ENCODE measurements at places on chromosomes 7 and 10.

DNA sequence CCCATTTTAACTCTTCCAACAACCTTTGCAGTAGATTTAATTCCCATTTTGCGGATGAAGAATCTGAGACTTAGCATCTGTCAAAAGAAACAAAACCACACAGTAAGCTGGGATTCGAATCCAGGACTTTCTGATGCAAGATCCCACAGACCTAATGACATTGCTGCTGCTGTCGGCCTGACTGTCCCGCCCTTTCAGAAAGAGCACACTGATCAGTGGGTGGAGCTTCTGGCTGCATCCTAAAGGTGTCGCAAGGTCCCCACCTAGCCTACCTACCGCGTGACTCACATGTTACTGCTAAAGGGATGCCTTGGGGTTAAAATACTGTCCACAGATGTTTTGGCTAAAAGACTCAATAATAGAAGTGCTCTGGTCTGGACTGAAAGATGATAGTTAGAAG lies 134.7 kb downstream of the EMX2 start:
- DNase-seq = no peak

- no peak for DNase-seq
Measured at GRCh38 chr7:71015252-71015900, 116.6 kb upstream of the GALNT17 start.

DNA sequence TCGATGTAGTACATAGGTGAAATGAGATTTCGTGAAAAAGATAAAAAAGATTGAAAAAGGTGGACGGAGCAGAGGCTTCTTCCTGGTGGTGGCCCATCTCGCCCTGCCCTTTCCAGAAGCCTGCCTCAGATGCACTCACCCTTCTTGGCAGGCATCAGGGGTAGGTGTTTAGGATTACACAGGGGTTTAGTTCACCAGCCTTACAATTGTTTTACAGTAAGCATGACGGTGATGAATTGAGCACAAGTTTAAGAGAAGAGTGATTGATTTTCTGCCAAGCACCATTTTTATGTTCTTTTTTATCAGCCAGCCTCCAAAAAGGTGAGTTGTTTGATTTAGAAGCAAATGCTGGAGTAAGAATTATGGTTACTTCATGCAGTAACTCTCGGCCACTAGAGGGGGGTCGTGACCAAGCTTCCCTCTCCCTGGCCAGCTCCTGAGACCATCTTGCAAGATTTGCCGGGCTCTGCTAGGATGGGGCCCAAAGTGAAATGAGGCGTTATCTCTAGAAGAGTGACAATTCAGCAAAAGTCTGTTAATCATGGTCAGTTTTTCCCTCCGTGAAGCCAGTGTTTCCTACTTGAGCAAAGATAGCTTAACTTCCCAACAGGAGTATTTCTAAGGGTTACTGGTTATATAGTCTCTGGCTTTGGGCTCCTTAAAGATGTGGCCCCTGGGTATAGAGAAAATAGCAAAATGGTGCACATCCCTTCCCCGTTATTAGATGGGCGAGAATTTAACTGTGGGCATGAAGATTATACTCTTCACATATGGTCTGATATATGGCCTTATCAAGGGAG lies 228.8 kb downstream of the BMPER start:
- DNase-seq = peak; percentile 56

GRCh38 chr7:81138870-81139269 lies 220.0 kb upstream of the SEMA3C start:
- DNase-seq = no peak

- DNase-seq = no peak
Measured at GRCh38 chr10:86165666-86166065, 200.9 kb downstream of the GRID1 start.

- peak; percentile 54 for DNase-seq
Measured at GRCh38 chr10:67607472-67607871, 88.5 kb downstream of the CTNNA3 start.

- no peak for DNase-seq
Measured at GRCh38 chr7:65827366-65827765, 45.5 kb upstream of the VKORC1L1 start.

- DNase-seq = no peak
Measured at GRCh38 chr7:138115047-138115446, 38.8 kb downstream of the AKR1D1 start.

DNA sequence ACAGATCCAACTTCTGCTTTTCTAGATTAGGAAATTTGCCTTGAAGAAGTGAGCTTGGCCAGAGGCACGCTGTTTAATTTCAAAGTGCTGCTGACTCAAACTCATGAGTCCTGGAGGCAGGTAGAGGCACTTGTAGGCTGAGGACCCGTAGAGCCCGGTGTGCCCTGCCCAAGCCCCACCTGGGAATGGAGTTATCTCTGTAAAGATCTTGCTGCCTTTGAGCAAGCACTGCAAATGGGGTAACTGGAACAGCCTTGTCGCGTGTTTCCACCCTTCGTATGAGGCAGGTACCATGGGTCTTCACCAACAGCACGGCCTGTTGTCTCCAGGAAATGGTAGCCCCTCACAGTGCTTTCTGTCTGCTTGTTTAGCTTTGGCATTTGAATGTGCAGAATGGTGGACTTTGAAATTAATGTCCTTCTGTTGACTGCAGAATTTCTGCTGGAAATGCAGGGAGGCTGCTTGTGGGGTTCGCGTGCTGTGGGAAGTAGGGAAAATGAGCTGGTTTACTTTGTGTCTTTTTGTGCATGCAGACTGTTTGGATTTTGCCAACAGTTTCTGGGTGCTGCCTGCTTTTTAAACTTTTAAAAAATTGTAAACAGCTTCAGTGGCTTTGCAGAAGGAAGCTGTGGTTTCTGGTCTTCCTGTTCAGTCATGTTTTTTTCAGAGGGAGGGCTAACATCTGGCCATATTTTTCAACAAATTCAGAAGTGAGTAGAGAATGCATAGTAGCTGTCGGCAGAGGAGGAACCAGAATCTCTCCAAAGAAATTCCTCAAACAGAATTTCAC lies 27.2 kb downstream of the CCM2 start:
- no peak for DNase-seq

DNA sequence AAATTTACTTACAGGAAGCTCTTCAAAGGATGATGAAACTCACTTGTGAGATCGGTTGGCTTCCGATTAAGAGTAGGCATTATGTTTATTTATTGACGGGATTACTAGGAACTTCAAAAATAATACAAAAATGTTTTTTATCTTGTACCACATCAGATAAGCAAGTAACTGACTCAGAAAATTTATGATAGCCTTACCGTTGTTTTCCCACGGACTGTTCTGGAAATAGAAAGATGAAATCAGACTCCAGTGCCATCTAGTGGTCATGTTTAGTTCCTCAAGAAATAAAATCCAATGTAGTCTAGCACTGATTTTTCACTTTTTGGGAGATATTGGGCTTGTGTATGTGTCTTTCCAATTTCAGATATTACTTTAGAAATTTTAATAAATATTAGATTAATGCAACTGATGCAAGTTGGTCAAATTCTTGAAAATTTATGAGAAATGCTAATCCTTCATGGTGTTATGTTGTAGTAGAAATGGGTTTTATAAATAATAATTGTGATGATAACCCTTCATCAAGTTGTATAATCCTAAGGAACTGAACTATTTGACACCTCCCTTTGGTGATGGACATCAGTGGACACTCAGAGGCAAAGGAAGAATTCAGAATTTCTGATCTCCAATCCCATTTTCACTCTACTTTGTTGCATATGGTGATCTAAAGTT lies 168.8 kb downstream of the TMEM26 start:
- DNase-seq = peak; percentile 54

- DNase-seq = peak; percentile 25
Measured at GRCh38 chr7:78607099-78607498, 808.5 kb downstream of the PHTF2 start.

DNA sequence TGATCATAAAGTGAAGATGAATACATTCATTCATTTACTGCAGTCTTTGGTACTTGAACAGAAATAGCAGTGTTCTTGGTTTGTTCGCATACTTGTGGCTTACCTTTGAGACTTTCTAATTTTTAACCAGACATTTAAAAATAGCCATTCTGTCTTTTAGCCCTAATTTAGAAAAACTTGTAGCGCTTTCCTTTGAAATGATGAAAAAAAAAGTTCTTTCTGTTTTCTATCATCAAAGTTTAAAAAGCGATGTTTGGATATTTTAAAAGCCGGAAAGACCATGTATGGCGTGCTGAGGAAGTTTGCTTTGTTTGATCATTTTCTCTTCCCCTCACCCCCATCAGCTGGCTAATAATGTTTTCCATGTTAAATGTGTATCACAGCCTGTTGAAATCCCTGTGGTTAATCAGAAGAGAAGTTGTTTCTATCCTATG lies 116.3 kb downstream of the CUX1 start:
- DNase-seq = no peak

DNA sequence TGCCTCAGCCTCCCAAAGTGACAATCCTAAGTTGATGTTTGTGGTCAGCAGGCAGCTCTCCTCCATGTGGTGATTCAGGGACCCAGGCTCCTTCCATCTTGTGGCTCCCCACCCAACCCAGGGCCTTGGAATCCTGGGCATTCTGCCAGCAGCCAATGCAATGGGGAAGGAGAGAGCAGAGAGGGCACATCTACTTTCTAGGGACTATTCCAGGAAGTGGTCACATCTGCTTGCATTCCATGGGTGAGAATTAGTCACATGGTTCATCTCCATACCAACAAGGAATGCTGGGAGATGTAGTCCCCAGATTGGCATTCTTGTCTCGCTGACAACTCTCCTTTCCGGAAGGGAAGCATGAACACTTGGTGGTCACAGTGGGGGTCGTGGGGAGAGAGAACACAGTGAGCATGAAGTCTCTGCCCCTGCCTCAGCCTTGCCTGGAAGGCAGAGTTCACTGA lies 9.9 kb upstream of the SRRM3 start:
- peak; percentile 73 for DNase-seq

GRCh38 chr10:48238826-48239520 lies 35.5 kb downstream of the FRMPD2 start:
- DNase-seq = no peak

DNA sequence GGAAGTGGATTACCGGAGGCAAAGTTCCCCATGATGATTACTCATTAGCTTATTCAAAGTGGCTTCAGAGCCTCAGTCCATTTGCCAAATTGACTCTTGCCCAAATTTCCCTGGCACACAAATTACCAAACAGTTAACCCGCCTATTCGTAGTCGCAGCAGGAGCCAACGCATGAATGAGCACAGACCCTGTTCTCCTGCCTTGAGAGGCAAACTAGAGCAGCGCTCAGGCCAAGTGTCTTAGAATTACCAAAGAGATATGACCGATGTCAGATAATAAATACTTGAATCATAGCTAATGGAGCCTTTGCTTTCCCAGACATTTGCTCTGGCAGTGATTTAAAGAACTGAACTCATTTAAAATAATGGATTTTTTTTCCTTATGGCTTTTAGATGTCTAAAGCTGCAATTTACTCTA lies 64.9 kb downstream of the CTTNBP2 start:
- peak; percentile 45 for DNase-seq

GRCh38 chr10:121406823-121407545 lies 191.3 kb downstream of the FGFR2 start:
- DNase-seq = peak; percentile 78

DNA sequence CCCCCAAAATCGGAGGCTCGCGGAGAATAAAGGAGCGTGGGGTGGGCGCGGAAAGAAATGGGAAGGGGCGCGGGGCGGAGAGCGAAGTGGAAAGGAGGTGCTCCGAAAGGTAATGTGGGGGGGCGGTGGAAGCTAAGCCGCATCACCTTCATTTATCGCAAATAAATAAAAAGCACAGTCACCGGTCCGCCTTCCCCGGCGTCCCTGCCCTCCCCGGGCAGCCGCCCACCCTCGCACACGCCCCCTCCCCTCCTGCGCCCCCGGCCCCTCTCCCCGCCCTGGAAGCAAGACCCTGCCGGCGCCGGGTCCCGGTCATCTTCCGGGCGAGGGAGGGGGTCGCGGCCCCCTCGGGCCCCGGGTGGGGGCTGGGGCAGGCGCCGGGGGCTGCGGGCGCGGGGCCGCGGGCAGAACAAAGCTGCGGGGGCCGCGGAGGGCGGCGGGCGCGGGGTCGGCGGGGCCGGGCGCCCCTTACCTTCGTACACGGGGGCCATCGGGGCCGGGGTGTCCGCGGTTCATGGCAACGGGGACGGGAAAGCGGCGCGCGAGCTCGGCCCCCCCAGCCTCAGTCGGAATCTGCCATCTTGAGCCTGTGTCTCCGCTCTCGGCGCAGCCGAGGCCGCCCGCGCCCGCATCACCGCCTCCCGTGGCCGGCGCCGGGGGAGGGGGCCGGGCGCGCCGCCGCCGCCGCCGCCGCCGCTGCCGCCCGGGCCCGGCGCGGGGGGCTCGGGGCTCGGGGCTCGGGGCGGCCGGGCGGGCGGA lies 486 bp downstream of the HIPK2 start:
- DNase-seq = peak; percentile 35

GRCh38 chr7:23020742-23021401 lies 6.9 kb upstream of the HYCC1 start:
- DNase-seq = peak; percentile 62

- DNase-seq = no peak
Measured at GRCh38 chr7:68861171-68861570, 737.1 kb upstream of the AUTS2 start.

DNA sequence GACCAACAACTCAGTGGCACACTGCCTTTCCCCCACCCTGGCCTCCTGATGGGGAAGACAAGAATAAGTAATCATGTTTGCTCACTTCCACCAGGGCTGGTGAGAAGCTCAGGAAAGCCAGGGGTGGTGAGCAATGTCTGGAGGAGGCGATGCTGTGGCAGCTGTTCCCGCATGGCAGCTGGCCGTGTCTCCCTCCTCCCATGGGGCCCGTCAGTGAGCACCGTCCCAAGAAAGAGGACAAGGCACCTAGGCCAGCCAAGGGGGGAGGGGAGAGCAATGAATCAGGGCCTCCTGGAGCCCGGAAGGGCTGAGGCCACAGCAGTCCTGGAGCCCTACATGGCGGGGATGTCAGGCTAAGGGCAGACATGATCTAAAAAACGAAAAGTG lies 69.2 kb upstream of the INSIG1 start:
- DNase-seq = peak; percentile 41

DNA sequence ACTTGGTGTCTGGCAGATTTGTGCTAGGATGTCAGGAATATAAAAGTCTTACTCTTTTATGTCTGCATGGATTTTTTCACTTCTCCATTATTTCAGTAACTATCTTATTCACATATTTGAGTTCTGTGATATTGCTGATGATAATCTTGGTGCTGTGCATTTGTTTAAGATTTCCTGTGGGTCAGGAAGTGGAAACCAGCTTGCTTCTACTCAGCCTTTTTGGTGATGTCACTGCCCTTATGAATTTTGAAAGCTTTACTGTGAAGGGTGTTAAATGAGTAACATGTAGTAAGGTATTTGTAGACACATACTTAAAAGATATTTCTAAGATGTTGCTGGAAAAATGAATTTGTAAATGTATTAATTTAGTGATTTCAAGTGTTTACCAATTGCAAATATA lies 69.5 kb upstream of the VOPP1 start:
- DNase-seq = peak; percentile 30

DNA sequence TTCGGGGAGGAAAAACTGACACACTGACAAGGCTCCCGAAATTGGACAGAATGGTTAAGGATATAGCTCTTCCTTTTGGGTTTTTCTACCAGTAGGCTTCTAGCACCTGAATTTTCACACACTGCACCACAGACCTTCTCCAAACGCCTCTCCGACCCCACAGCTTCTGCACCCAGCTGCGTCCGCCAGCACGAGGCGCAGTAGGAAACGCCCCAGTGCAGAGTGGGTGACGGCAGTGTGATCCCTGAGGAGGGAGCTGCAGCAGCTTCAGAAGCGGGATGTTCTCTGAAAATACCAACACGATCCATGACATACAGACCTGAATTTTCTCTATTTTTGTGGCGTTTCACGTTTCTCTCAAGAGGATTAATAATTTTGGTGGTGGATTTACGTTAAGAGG lies 25.9 kb downstream of the HSPB1 start:
- DNase-seq = no peak
